Stimulated activated CD4-positive, alpha-beta T cell treated with anti-CD3 and anti-CD28 coated beads, Interleukin-1b, Interleukin-23, amount 100 ng/mL, for 1 hour (primary cell): ENCODE measurements at places on chromosomes 4 and X.

- no peak for DNase-seq
Observed at GRCh38 chrX:53227224-53227765, 2.3 kb upstream of the KDM5C start.

DNA sequence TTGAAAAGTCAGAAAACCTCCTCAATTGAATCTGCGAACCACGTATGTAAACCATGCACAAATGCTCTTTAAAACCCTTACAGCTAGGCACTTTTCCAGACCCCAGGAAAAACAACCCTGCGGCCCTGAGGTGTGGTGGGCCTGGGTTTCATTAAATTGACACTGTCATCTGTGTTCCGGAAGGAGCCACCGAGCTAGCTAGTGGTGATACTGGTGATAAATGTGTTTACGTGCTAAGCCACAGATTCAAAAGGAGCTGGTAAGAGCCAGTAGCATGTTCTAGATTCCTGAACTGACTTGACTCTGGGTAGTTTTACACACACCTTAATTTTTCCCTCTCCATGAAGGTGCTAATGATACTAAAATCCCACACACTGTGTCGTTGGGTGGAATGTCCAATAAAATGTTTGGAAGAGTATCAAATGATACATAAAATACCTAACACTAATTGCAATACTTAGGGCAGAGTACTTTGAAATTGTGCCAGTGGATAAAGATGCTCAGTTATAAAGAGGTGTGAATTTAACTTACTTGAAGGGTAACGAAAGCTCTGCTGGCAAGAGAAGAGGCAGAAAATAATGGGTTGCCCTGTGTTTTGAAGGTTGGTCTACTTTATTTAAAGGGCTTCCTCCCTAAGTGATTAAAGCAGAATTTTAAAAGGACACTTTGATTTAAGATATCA lies 8.5 kb downstream of the SMS start:
- no peak for DNase-seq

DNA sequence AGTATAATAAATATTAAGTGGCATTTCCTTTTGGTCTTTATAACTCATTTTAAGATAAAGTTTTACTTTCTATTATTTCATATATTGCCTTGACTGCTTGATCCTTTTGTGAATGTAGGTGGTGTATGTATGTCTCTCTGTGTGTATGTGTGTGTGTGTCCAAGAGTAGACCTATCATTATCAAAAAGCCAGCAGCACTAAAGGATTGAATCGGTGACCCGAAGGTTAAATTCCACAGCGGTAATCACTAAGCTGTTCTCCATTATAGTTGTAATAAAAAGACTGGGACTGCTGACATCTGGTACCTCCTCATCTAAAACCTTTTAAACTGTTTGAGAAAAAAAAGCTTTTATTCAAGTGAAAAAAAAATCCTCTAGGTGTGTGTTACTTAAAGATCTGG lies 1014.8 kb downstream of the PCDH7 start:
- DNase-seq: no peak

DNA sequence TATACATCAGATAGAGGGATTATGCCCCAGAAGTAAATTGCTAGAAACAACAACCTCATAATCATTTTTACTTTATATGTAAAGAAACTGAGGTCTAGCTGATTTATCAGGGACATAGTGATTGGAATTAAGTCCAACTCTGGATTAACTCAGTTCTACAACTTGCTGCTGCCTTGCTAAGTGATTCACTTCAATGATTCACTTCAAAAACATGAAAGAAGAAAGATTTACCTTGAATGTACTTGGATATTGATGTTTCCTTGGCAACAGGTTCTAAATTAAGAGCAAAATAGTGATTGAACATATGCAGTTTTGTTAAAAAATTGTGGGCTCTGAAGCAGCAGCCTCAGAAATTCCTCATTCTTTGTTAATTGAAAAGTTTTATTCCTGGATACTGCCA lies 99.8 kb upstream of the H2AZ1 start:
- no peak for DNase-seq

- no peak for DNase-seq
Observed at GRCh38 chr4:141275834-141276233, 55.1 kb downstream of the ZNF330 start.

DNA sequence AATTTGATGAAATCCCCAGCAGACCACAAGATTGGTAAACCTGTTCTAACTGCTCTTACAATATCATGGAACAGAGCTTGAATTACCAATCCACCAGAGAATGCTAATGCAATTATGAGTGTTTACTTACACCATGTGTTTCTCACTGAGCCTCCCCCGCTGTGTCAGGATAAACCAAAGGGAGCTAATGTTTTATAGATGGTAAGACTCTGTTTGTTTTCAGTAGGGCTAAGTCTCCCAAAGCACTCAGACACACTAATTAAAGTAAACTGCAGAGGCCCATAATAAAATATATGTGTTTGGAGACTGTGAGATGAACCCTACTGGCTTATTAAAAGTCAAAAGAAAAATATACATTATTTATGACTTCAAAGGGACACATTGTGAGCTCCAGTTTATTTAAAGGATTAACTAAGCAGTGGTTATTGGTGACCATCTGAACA lies 261.7 kb upstream of the FAM241A start:
- no peak for DNase-seq

DNA sequence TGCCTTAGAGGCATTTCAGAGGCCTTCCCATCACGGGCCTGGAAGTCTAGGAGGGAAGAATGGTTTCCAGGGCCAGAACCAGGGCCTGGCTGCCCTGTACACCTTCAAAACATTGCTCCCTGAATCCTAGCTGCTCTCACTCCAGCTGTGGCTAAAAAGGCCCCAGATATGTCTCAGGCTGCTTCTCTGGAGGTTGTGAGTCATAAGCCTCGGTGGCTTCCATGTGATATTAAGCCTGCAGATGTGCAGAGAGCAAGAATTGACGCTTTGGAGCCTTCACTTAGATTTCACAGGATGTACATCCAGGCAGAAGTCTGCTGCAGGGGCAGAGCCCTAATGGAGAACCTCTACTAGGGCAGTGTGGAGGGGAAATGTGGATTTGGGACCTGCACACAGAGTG lies 502.5 kb downstream of the GRXCR1 start:
- no peak for DNase-seq

DNA sequence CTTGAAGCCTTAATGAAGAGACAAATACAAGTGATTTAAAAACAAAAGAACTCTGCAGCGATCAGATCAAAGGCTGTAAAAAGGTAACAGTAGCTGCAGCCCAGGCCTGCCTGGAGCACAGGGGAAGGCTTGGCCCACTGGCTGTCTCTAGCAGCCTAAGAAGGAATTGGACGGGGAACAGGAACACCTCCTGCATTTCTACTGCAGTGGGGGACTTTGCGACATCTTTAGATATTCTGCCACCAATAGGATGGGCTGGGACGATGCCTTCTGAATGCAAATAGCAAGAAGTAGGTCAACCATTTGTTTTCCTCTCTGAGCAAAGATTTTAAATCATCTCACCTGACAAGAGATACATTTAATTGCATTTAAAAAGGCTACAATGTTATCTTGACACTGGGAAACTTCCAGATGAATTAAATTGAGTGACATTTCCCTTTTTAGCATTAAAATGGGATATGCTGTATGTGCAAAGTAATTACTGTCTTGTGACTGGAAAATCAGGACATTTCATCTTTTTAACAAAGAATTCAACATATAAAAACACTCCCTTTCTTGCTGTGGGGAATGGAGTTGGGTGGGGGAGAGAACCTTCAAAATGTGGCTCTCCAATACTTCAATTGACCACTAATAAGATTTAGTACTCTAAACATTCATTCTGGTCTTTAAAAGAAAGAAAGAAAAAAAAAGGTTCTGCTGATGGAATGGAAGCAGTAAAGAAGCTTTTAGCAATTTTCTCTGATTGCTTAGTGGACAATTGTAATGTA lies 70.0 kb downstream of the NYX start:
- DNase-seq: no peak

GRCh38 chr4:75727073-75727472 lies 2.7 kb downstream of the USO1 start:
- DNase-seq: no peak

GRCh38 chr4:111610681-111611080 lies 534.6 kb upstream of the FAM241A start:
- no peak for DNase-seq

GRCh38 chr4:127631420-127631819 lies 1.3 kb upstream of the INTU start:
- no peak for DNase-seq

DNA sequence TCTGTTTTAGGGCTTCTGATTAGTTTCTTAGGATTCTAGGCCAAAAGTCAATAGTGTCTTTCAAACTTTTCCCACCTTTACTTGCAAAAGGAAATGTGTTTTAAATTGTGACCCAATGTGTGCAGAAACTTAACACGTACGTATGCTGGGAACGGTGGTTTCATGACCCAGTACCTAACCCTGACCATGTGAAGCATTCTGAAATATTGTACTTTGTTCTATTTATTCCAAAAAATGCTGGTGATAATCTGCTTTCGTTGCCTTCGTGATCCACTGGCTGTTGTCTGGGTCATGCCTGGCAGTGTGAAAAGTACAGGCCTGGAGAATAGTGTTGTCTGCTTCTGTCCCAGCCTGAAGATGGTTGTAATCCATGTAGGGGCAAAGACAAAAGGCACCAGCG lies 26.7 kb upstream of the TADA2B start:
- DNase-seq: no peak

DNA sequence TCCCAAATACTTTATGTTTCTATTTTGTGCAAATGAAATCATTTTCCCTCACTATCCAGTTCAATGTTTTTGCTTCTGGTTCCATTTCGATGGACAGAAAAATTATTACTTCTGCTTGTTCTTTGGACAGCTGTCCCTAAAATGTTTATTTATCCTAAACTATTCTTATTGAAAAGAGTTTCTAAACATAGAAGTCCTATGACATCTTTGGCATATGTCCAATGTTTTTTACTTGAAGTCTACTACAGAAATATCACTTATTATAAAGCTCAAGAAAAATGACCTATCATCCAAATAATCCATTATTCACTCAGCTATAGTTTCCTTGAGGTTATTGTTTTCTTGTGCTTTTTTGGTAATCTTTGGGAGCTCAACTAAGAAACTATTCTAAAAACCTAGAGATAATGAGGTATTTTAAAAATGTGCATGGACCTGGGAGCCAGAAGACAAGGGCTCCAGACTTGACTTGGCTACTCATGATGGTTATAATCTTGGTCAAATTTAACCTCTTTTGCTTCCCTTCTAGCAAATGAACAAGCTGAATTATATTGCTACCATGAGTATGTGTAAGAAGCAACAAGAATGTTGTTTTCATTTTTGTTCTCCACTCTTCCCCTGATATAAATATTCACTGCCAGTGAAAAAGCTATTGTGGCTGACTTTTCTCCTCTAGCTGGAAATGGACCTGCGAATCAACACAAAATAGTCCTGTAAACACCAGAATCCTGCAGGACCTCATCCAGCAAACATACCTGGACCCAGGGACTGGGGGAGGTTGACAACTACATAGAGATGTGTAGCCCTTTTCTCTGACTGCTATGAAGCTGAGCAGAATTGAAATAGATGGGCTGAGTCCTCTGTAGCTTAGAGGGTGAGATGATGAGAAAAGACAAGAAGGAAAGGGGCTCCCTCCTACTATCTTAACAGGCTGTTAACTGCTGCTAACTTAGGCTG lies 137.4 kb downstream of the FRYL start:
- DNase-seq: no peak

DNA sequence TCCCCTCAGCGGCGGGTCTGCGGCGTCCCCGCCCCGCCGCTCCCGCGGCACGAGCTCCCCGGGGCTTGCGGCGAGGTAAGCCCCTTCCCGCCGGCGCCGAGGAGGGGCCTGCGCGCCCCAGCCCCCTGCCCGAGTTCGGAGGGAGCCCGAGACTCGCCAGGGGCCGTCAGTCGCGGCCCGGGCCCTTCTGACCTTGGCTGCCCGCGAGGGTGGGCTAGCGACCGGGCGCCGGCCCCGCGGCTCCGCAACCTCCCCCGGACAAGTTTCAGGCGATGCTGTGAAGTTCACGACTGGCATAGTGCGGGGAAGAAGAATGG lies 554 bp downstream of the CDKL5 start:
- no peak for DNase-seq

DNA sequence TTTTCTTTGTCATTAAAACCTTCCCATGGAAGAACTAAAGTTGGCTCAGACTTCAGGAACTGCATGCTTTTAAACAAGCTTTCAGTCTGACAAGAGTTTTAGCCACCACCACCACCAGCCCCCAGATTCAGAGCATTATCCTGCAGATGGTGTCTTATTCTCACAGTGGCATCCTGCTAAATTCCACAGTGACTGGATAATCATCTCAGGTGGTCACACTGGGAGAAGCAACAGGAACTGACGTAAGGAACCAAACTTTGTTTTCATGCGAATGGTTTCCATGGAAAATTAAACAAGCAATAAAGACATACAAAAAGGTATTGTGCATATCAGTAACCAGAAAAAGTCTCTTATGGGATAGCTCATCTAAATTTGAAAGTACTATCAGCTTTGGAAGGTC lies 370.7 kb downstream of the FBXW7 start:
- DNase-seq: no peak

- no peak for DNase-seq
Observed at GRCh38 chr4:159498446-159499115, 395.7 kb downstream of the RAPGEF2 start.

DNA sequence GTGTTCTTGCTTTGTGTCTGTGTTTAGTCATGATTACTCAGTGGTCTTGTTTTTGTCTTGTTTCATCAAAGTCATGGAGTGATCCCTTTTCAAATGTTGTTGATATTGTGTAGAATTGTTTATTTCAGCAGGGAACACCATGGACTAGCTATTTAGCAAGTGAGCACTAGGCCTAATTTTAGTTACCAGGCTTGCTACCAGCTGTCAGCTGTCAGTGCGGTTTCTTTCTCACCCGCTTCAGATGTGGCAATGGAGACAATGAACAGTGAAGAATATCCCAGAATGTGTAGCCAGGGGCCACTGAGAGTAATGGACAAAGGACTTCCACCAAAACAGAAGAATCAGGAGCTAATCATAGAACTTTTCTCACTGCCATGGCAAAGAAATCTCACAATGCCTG lies 432.8 kb upstream of the FMR1 start:
- no peak for DNase-seq

DNA sequence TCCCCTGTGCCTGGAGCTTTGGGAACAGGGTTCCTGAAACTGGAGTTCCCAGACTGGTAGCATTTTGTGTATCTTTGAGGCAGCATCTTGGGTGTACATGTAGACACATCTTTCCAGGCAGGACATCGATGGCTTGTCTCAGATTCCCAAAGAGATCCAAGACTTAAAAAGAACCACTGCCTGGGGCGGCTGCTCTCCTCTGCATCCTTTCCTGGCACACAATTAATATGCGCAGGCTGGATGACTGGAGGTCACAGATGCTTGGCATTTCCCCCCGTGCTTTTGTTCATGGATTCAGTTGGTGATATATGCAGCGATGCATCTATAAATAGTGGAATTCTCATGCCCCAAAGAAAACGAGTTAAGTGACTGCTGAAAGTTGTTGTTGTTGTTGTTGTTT lies 80.5 kb downstream of the CLDN34 start:
- DNase-seq: no peak
